Fibroblast of lung (primary cell): ENCODE measurements at places on chromosomes 11 and 22.

- DNase-seq, result no peak
Measured at GRCh38 chr11:1392111-1392510, 2.4 kb downstream of the BRSK2 start.

DNA sequence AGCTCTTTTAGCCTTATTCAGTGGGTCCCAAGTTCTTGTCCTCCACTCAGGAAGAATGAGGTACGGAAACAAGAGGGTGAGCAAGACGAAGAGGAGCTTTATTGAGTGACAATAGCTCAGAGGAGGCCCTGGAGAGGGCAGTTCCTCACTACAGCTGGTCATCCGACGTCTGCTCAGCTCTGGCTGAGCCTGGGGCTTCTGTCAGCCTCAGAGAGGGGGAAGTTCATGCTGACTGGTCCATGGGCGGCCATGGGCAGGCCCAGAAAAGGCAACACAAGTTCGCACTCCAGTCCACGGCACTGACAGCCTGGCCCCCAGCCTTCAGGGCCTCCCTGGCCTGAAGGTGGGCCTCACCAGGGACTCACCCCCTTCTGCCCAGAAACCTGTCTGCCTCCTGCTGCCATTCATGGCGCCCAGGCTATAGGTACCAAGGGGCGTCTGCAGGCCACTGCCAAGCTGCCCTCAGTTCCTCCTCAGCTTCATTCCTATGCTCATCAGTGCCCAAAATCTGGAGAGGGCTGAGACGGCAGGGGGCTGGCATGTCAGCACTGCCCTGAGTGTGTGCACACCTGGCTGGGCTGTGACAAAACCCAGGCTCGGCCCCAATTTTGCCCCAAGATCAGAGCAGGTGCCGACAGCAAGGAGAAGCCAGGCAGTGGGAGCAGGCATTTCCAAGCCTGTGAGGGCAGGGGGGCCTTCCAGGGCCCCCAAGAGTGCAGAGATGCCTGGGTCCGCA is 21.7 kb upstream of the KIAA0930 start:
- DNase-seq, result no peak

DNA sequence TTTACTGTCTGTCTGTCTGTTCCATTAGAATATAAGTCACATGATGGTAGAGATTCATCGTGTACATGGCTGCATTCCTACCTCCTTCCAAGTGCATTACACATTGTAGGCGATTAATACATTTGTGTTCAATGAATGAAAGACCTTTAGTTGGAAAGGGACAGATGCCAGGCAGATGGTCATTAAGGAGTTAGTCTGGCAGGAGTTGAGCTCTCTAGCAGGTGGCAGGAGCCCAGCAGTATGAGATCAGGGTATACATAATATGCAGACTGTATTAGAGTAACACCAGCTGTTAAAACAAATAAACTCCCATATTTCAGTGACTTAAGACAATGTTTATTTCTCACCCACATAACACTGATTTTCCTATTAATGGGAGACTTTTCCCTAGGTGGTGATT is 147.7 kb upstream of the LARGE1 start:
- DNase-seq, result no peak

GRCh38 chr11:33530815-33531214 is 169.8 kb downstream of the C11orf91 start:
- peak; percentile 53 for DNase-seq

DNA sequence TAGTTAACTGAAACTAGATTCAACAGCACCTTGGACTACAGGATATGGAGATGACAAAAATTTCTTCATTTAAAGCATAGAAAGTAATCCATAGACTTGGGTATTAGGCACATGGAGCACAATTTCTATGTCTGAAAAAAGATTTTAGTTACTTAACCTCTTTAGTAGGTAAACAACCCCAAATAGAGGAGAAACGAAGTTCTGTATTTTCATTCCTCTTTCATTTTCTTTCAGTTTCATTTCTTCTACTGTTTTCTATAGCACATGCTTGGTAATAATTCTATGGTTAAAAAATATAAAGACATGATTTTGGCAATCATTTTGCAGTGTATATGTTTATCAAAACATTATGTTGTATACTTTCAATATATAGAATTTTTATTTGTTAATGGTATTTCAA is 99.5 kb downstream of the CASP12 start:
- DNase-seq, result peak; percentile 7

DNA sequence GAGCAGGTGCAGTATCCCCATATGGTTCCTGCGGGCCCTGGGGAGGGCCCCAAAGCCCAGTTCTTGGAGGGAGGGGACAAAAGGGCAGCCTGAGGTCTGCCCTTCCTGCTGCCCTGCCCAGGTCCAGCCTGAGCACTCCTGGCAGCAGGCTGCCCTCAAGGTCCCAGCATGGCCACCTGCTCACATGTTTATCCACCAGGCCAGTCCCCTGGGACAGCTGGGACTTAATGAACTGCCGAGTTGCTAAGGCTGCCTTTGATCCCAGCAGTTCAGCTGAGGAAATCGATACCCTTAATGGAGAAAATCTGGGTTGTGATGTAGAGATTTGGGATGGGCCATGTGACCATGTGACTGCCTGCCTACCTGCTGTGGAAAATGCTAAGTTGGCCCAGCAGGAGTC is 146.2 kb downstream of the TRIM29 start:
- no peak for DNase-seq

- DNase-seq, result peak; percentile 90
Measured at GRCh38 chr11:80297858-80298632, 857.2 kb upstream of the TENM4 start.

DNA sequence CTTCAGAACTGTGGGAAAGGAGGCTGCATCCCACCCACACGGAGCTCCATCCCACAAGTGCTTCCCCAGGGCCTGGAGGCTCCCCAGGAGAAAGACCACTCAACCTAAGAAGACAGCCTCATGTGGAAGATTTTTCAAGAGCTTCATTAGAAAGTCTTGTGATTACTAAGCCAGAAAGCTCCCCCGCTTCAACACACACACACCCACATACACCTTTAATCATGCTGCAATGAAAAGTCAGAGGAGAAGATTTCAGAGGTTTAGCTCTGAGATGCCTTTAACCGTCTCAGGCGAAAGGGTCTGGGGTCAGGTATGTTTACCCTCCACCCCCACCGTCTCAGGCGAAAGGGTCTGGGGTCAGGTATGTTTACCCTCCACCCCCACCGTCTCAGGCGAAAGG is 634.5 kb upstream of the B3GAT1 start:
- DNase-seq, result no peak

- DNase-seq, result peak; percentile 72
Measured at GRCh38 chr11:2772544-2773031, 72.8 kb upstream of the KCNQ1OT1 start.
